Activated naive CD4-positive, alpha-beta T cell treated with anti-CD3 and anti-CD28 coated beads, Interleukin-2, amount 50 U/mL, for 72 hours (primary cell): ENCODE measurements at places on chromosomes 16 and 17. TPM values are rescaled to one million over a fixed set of nuclear protein-coding genes. Genes with fewer than 3 reads are reported as not detected.

Gene AANAT
- total RNA-seq: not detected

Gene JPH3
- total RNA-seq: not detected

Gene EPN3
- total RNA-seq: not detected

Gene MYH11
- total RNA-seq: not detected

Gene LCAT
- 15.7 TPM for total RNA-seq

Gene CEP112
- 1.2 TPM for total RNA-seq

Gene TP53TG3C
- total RNA-seq: not detected

Gene NAE1
- 93.9 TPM for total RNA-seq

Gene RBFOX1
- total RNA-seq: not detected

Gene PSMD12
- total RNA-seq: 92.9 TPM

Gene EPX
- total RNA-seq: not detected
